Activated naive CD8-positive, alpha-beta T cell treated with anti-CD3 and anti-CD28 coated beads, Interleukin-2, amount 50 U/mL, for 16 hours (primary cell): ENCODE measurements at places on chromosomes 11 and 22.

DNA sequence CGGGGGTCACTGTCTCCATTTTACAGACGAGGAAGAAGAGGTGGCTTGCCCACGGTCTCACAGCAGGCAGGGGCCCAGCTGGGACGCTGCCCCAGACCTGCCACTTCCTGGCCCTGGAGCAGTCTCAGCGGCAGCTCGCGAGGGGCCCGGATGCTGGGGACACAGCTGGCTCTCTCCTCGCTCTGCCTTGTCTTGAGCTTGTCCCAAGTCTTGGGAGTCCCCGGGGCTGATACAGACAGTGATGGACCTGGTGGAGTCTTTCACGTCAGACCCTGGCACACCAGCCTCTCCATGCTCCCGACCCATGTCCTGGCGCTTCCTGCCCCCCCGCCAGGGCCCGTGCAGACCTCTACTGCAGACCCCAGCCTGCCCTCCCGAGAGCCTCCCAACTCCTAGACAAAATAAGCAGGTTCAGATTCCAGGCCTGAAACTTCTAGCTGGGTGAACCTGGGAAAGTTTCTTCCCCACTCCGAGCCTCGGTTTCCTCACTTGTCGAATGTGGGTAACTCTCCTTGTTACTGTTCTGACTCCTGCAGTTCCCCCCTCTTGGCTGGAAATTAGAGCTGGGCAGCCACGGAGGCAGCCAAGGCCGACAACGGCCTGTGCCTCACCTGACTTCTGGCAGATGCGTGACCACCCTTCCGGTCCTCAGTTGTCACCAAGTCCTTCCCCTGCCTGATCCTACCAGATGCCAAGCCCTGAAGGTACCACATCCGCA lies 145.4 kb downstream of the CACNA1I start:
- DNase-seq: no peak

GRCh38 chr11:40986320-40986719 lies 473.1 kb downstream of the LRRC4C start:
- DNase-seq: no peak

DNA sequence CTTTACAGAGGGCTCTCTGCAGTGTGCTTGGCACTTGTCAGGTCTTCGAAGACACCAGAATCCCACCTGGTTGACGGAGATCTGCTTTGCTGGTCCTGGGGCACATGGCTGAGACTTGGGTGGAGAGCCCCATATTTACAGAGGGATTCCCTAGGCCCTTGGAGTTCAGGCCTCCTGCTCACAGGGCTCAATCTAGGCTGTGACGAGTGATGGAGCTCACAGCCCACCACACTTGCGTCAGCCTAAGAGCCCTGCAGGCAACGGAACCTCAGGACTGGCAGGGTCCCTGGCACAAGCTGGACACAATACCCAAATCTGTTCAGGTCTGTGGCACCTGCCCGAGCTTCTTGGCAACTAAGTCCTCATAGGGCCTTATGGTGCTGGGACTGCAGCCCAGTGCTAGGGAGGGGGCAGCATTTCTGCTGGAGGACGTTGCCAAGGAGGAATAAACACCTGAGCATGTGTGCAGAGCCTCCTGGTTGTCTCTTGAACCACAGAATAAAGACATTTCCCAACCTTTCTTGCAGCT lies 59.1 kb downstream of the KCNC1 start:
- no peak for DNase-seq

- no peak for DNase-seq
These were observed 566 bp downstream of the INTS4 start for GRCh38 chr11:77993902-77994301.

DNA sequence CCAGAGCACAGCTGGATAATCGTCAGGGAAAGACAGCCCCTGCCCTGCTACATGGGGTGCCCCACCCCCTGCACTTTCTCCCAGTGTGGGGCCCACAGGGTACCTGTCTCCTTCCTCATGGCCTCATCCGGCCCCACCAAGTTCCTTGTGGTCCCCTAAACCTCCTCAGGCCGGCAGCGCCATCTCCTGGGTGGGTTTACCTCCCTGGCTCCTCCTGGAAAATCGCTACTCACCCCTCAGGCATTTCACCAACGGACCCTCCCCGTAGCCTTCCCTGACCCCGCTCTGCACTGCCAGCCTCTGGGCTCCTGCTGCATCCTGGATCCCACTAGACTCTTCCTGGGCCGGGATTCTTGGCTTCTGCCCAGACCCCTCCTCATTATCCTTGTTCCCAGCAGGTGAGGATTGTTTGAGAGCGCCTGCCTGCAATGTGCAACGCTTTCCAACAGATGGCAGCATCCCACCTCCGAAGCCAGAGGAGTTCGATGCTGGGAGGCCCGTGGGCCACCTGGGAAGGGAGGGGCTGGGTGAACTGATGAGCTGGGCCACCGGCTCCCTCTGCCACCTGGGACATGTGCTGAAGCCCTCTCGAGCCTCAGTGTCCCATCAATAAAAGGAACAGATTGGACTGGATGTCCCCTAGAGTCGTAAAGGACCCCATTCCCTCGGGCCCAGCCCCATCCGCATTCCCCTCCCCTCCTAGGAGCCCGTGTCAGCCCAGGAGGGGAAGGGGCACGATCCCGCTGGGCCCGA lies 44.2 kb upstream of the TTLL12 start:
- DNase-seq: peak; percentile 44

DNA sequence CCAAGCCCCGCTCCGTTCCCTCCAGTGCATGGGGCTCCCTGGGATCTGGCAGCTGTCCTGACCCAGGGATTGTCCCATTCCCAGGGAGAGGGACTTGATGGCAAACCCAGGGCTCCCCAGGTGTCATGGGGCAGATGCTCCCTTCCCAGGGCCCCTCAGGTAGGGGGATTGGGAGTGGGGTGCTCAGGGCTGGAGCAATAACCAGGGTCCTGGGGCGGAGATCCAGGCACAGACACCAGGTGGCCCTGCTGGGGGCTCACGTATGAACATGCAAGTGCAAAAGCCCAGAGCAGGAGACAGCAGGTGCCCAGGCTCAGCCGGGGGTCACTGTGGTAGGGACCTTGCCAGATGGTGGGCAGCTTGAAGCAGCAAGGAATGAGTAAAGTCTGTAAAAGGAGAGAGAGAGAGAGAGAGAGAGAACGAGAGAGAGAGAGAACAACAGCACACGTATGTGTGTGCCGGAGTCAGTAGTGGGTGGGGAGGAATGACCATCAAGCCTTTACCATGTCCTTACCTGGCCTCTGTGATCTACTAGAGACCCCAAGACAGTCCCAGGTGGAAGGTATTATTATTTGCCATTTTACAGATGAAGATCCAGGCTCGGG lies 19.3 kb upstream of the MPPED1 start:
- no peak for DNase-seq

DNA sequence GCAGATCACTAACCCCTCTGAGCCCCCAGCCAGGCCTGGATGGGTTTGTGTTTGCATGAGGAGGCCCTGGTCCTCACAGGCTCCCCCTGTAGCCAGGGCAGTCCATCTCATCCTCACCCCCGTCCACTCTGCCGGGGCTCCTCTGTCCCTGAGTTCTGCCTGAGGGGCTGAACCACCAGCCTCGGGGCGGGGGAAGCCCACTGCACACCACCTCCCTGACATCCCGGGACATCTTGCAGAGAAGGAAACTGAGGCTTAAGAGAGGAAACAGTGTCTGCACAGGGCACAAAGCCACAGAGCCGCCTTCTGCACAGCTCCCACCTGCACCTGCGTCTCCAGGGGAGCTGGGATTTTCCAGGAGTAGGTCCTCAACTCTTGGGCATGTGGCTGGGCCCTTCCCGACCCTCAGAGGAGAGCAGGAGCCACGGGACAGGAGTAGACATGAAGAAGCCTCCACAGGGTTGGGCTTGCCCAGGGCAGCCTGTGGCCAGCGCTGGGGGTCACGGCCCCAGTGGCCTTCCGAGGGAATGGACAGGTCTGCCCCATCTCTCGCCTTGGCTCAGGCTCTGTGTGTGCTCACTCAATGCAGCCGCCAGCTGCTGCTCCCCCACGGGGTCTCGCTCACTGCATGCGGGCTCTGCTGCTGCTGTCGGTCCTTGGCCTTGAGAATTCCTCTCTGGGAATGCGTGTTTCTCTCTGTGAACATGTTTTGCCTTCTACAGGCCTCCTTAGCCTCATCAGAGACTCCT lies 45.4 kb upstream of the CCDC188 start:
- no peak for DNase-seq

GRCh38 chr11:26225646-26226045 lies 106.3 kb upstream of the ANO3 start:
- DNase-seq: no peak

- DNase-seq: no peak
These were observed 81.3 kb upstream of the BLID start for GRCh38 chr11:122197066-122197987.

- no peak for DNase-seq
These were observed 132.6 kb upstream of the HSD17B12 start for GRCh38 chr11:43547889-43548381.

GRCh38 chr11:90823446-90823845 lies 600.6 kb upstream of the CHORDC1 start:
- DNase-seq: no peak

DNA sequence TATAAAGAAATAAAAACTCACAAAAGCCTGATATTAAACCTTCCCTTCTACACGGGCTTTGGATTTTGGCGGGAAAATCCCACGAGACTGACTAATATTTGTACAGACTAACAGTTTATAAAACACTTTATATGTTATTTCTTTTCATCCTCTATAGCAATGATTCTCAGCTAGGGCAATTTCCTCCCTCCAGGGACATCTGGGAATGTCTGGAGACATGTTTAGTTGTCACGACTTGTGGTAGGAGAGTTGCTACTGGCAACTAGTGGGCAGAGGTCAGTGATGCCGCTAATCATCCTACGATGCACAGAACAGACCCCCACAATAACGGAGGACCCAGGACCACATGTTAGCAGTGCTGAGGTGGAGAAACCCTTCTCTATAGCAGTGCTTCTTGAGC lies 304.8 kb upstream of the PITPNB start:
- DNase-seq: no peak

DNA sequence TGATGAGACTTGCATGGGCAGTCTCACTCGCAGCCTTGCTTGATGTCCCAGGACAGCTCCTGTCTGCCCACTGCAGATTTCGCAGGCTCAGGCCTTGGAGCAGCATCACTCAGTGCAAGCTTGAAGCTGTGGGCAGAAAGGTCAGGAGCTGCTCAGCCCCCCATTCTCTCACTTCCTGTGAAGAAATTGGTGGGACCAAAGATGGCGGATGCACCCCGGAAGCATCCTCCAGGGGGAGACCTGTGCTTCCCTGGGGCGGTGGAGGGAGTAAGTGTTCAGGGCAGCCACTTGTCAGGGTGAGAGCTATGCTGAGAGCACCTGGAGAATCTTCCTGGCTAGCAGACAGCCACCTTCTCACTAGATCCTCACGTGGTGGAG lies 11.3 kb downstream of the PLAAT2 start:
- DNase-seq: no peak

GRCh38 chr11:132638423-132638822 lies 893.9 kb downstream of the OPCML start:
- no peak for DNase-seq

DNA sequence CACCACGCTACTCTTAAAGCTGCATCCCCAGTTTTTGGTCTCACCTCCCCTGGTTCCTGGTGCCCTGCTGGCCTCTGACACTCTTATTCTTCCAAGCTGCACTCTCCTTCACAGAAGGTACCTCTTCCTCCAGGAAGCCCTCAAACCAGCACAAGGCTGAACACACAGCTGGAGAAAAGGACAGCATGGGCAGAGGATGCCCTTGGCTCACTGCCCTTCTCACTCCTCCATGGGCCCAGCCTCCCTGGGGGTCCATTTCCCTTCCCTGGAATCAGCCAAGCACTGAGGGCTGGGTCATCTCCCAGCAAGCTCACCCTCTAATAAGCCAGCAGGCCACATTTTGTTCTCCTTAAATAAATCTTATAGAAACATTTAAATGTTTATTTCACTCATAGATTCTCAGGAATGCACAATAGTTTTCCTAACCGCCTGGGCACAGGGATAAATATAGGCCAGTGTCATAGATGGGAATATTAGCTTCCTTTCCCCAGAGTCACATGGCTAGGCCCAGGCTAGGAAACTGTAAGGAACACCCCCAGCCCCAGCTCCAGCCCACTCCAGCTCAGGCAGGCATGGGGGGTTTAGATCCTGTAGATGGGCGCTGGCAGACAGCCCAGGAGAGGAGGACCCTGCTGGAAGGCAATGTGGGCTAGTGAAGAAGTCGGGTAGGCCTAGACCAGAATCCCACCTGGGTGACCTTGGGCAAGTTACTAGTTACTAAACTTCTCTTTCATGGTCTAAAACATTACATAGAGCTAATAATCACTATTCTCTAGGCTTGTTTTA lies 51.5 kb downstream of the IRAG1 start:
- no peak for DNase-seq

DNA sequence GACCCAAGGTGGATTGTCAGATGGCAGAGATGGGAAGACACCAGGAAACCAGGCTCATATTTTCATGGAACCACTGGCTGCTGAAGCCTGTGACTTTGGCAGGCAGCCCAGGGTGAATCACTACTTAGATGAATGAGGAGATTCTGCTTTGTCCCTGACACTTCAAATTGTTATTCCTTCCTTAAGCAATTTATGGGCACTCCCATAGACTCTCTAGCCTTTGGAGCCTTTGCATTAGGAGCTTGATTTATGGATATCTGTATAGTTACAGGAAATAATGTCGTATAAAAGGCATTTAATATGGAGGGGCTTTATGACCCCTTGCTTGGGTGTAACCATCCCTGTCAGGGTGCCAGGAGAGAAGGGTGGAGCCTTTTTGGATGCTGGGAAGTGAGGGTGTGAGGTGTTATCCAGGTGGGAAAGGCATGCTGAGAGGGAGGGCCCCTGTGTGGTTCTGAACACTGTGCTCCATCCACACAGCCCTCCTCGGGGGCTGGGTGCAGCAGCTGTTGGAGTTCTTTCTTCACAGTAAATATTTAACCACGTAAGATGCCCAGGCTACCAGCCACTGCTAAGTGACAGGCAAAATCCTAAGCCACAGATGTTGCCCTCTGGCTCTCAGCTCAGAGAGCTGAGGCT lies 35.3 kb downstream of the IL18 start:
- no peak for DNase-seq

DNA sequence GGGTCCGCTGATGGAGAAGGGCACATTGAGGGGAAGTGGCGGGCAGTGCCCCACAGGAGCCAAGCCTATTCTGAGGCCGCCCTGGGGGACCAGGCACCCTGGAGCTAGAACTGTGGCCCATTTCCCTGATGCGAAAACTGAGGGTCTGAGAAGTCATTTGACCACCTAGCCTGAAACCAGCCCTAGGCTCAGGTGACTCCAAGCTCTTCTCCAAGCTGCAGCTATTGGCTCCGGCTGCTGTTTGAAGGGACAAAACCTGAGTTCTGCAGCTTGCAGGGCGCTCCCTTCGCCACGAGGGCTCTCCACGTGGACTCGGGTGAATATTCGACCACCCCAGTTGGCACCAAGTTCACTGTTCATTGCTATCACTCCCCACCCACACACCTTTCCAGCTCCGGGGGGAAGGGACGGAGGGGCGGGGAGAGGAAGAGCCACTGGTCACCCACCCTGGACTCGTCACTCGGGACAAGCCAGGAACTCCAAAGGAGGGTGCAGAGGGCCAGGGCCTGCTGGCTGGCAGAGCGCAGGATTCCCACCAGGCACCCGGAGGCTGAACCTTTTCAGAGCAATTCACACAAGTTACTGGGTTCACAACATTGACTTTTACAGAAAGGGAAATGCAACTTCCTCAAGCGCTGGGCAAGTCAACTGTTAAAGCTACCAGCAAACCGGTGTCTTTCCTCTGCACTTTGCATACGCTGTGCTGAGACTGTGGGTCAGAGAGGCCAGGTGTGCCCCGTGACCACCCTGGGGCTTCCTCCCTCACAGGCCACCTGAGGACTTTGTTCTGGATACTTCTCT lies 1.1 kb upstream of the RAC2 start:
- DNase-seq: no peak

GRCh38 chr22:34592123-34592740 lies 473.7 kb upstream of the ISX start:
- no peak for DNase-seq

GRCh38 chr22:44883011-44883421 lies 126.8 kb downstream of the PHF21B start:
- DNase-seq: no peak

- no peak for DNase-seq
These were observed 45.4 kb upstream of the TOP3B start for GRCh38 chr22:22027955-22028354.
